Mesendoderm (in vitro differentiated cells): ENCODE measurements at places on chromosomes 7 and 10.

GRCh38 chr10:43204042-43204942, 62.6 kb downstream of the RASGEF1A start:
- no peak overlapping the region for H3K4me3 ChIP-seq
- no peak for DNase-seq
- no peaks in the 10 kb centered on the region for H3K27me3 ChIP-seq
- peaks cover 2% of the 10 kb centered on the region for H3K36me3 ChIP-seq
- H3K27ac ChIP-seq: no peak overlapping the region
- no peaks in the 10 kb centered on the region for H3K4me1 ChIP-seq

DNA sequence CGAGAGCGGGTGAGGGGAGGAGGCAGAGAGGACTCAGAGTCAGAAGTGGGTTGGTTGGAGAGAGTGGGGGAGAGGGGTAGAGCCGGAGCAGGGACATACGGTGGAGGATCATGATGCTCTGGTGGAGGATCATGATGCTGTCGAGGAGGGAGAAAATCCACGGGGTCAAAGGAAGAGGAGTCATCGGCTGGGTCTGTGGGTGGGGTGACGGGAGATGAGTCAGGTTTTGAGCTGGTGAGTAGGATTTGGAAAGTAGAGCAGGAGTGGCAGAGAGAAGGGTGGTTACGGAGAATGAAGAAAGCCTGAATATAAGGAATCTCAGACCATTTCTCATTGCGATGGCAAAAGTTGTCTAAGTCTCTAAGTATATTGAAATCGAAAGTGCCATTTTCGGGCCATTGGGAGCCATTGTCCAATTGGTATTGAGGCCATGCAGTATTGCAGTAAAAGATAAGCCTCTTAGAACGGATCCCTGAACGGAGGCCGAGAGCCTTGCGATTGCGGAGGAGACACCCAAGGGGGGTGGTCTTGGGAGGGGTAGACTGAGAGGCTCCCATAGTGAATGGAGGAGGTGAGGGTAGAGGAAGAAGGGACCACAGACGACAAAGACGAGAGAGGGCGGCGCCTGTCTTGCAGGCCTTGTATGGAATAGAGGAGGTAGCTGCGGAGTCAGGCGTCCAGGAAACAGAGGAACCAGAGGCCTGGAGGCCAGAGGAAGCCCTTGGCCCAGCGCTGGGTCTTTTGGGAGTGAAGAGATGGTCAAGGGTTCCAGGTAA, 23.8 kb downstream of the SCIN start:
- H3K36me3 ChIP-seq: no peaks in the 10 kb centered on the region
- H3K4me3 ChIP-seq: no peak overlapping the region
- H3K4me1 ChIP-seq: no peaks in the 10 kb centered on the region
- no peak overlapping the region for H3K27ac ChIP-seq
- no peak for DNase-seq
- no peaks in the 10 kb centered on the region for H3K27me3 ChIP-seq

- no peaks in the 10 kb centered on the region for H3K36me3 ChIP-seq
- no peak for DNase-seq
- H3K4me3 ChIP-seq: no peak overlapping the region
- no peaks in the 10 kb centered on the region for H3K27me3 ChIP-seq
- no peak overlapping the region for H3K27ac ChIP-seq
Measured at GRCh38 chr10:128361487-128361886, 235.3 kb upstream of the MKI67 start.

DNA sequence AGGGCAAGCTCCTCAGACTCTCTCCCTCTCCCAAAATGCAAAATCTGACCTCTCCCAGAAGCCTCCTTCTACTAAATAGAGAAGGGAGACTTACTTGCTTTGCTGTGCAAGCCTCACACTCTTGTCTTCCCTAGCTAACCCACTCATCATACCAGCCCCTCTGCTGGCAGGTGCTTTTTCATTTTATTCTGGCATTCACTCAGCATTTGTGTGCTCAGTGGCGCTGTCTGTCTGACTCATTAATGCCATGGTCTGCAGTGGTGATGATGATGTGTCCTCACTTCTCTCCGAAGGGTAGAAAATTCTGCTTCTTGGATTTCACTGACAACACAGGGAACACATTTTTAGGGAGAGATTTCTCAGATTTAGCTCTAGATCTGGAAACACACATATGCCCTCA, 22.0 kb upstream of the BTRC start:
- H3K27ac ChIP-seq: no peak overlapping the region
- no peaks in the 10 kb centered on the region for H3K36me3 ChIP-seq
- H3K27me3 ChIP-seq: no peaks in the 10 kb centered on the region
- no peak overlapping the region for H3K4me3 ChIP-seq
- no peaks in the 10 kb centered on the region for H3K4me1 ChIP-seq

GRCh38 chr7:29426587-29426986, 137.0 kb upstream of the PRR15 start:
- H3K4me3 ChIP-seq: no peak overlapping the region
- no peaks in the 10 kb centered on the region for H3K4me1 ChIP-seq
- no peak overlapping the region for H3K27ac ChIP-seq
- DNase-seq: no peak
- no peaks in the 10 kb centered on the region for H3K36me3 ChIP-seq
- no peaks in the 10 kb centered on the region for H3K27me3 ChIP-seq

DNA sequence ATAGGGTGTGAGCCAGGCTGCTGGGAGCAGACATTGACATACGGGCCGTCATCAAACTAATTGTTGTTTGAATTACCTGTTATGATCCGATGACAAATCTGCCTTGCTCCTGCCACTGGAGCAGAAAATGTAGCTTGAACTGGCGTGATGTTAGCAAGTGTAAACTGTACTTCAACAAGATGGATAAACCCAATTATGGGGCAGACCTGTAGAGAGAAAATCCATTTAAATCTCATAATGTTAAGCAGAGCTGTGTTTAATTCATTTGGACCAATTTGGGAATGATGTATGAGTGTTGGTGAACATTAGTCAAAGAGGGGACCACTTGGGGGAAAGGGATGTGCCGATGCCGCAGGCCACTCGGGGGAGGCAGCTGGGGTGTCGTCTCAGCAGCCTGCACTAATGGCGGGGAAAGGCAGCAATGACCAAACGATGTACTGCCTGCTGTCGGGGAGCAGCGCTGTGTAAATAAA, 27.4 kb downstream of the TCF7L2 start:
- peaks cover 2% of the 10 kb centered on the region for H3K4me1 ChIP-seq
- H3K4me3 ChIP-seq: no peak overlapping the region
- H3K27me3 ChIP-seq: no peaks in the 10 kb centered on the region
- no peak for DNase-seq
- H3K27ac ChIP-seq: no peak overlapping the region

DNA sequence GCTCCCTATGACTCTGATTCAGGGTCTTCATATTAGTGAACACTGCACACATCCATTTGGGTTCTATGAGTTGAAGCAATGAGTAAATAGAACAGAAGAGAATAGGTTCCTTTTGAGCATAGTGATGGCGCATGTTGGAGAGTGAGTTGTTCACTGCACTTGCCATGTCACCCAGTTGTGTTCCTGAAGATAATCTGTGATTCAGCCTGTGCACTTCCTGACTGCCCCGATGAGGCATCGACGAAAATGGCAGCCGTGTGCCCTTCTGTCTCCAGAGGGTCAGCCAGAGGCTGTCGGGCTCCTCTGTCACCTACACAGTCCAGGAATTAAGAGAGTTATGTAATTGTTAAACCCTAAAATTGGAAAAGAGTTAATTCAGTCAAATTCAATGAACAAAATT, 94.7 kb downstream of the GALNT11 start:
- no peak overlapping the region for H3K27ac ChIP-seq
- no peak overlapping the region for H3K4me3 ChIP-seq
- no peaks in the 10 kb centered on the region for H3K27me3 ChIP-seq
- no peak for DNase-seq
- H3K36me3 ChIP-seq: peaks cover 6% of the 10 kb centered on the region

DNA sequence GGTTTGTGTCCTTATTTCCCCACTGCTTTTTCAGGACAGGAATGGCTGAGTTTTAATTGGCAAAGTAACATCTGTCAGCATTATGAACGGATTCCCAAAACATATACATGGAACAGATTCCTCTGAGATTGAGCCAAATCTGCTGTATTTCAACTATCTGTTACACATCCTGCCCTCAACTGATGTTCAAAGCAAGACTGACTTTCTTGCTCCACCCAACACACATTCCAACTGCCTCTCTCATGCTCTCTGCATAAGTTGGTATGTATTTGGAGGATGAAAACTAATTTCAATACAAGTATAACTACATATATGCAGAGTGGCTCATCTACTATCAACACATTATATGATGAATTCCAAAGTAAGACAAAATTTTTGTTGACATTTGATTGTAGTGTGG, 342.2 kb downstream of the GATA3 start:
- DNase-seq: no peak
- no peak overlapping the region for H3K4me3 ChIP-seq
- H3K27ac ChIP-seq: no peak overlapping the region
- no peaks in the 10 kb centered on the region for H3K4me1 ChIP-seq

- H3K27me3 ChIP-seq: peaks cover 52% of the 10 kb centered on the region
- peak; percentile 50 for DNase-seq
- no peak overlapping the region for H3K27ac ChIP-seq
- H3K36me3 ChIP-seq: no peaks in the 10 kb centered on the region
- peaks cover 9% of the 10 kb centered on the region for H3K4me1 ChIP-seq
Measured at GRCh38 chr7:97022491-97023306, 1.9 kb downstream of the DLX5 start.

DNA sequence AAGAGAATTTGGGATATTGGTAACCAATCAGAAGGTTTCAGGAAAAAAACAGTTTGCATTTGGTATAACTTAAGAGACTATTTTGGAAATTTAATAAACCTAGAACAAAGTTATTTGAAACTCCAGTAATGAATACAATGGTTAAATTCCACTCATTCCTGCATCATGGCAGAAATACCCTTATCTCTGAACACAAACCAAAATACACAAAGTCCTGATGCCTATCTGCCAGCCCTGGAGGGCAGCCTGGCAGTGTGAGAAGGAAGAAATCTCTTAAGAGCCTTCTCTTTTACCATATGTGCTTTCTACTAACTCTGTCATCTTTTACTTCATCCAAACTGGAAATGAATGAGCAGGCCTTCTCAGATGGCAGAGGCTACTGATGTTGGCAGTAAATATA, 147.1 kb upstream of the LYZL1 start:
- H3K27me3 ChIP-seq: no peaks in the 10 kb centered on the region
- H3K4me3 ChIP-seq: no peak overlapping the region
- DNase-seq: peak; percentile 93
- H3K36me3 ChIP-seq: no peaks in the 10 kb centered on the region

GRCh38 chr7:17646253-17646956, 293.9 kb downstream of the SNX13 start:
- no peaks in the 10 kb centered on the region for H3K4me1 ChIP-seq
- no peak overlapping the region for H3K27ac ChIP-seq
- no peaks in the 10 kb centered on the region for H3K36me3 ChIP-seq
- H3K27me3 ChIP-seq: no peaks in the 10 kb centered on the region
- H3K4me3 ChIP-seq: no peak overlapping the region

DNA sequence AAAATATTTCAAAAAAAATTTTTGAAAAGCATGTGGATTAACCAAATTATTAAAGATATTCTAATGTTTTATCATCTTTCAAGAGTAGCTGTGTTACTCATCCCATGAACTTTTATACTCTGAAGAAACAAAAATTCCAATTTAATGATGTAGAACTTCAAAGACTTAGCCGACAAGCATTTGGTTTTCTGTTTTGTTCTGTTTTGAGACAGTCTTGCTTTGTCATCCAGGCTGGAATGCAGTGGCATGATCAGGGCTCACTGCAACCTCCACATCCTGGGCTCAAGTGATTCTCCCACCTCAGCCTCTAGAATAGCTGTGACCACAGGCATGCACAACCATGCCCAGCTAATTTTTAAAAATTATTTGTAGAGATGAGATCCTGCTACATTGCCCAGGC, 17.8 kb upstream of the LCOR start:
- H3K27me3 ChIP-seq: no peaks in the 10 kb centered on the region
- DNase-seq: no peak
- no peaks in the 10 kb centered on the region for H3K36me3 ChIP-seq

DNA sequence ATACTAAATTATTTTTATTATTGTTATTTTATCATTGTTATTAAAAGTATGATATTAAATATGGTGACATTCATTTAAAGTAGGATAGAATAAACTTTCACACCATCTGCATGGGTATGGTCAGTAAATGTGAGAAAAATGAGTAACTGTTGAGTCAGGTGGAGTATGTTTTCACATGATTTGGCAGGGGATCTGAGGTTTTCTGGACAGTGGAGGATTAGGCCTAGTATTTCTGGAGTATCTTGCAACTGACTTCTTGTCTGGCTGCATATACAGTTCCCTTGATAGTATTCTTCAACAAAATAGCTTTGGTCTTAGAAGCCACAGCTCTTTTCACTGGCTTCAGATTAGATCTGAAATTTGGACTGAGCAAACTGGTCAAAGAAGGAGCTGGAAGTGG, 54.5 kb downstream of the GBF1 start:
- H3K27me3 ChIP-seq: no peaks in the 10 kb centered on the region
- no peaks in the 10 kb centered on the region for H3K4me1 ChIP-seq
- H3K27ac ChIP-seq: no peak overlapping the region
- H3K4me3 ChIP-seq: no peak overlapping the region
- DNase-seq: no peak
- H3K36me3 ChIP-seq: no peaks in the 10 kb centered on the region

DNA sequence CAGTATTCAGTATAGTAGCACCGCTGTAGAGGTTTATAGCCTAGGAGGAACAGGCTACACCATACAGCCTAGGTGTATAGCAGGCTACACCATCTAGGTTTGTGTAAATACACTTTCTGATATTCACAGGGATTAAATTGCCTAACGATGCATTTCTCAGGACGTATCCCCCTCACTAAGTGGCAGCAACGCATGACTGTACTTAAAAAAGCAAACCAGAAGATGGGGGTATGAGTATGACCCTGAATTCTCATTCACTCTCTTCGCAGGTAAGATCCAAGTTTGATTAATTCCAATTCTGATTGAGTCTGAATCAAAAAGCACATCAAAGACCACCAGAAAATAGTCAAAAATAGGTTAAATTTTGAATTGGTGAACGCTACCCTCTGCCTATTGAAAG, 972 bp downstream of the ORC5 start:
- peak overlapping the region; percentile 92 for H3K4me3 ChIP-seq
- H3K27ac ChIP-seq: no peak overlapping the region
- no peaks in the 10 kb centered on the region for H3K4me1 ChIP-seq
- no peak for DNase-seq

DNA sequence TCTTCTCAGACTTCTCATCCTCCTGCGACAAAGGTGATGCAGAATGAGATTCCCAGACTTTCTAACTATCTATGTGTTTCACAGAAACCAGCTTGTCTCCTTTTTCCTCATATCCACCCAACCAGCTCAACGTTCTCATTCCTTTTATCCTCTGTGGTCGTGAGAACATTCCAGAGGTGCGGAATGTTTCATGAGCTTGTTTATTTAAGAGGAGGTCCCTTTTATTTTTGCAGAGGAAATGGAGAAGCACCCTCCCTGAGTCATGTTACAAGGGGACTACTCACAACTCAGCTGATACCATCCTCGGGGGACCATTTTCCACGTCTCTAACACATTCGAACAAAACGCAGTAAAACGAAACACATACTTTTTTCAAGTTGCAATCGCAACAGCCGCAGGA, 93.2 kb downstream of the ZRANB1 start:
- peaks cover 11% of the 10 kb centered on the region for H3K4me1 ChIP-seq
- no peak overlapping the region for H3K4me3 ChIP-seq
- no peak overlapping the region for H3K27ac ChIP-seq
- DNase-seq: peak; percentile 72
- H3K27me3 ChIP-seq: no peaks in the 10 kb centered on the region
